DMS 273 treated with DMSO at 0.1 percent for 48 hours (cell line): ENCODE measurements at places on chromosomes 5 and 9.

- no peak for DNase-seq
These were observed 238.6 kb upstream of the ANKRD55 start for GRCh38 chr5:56471707-56472106.

- no peak for DNase-seq
These were observed 317.6 kb upstream of the PIK3R1 start for GRCh38 chr5:67897980-67898379.

GRCh38 chr9:99445920-99446319 is 223.8 kb downstream of the SEC61B start:
- no peak for DNase-seq

DNA sequence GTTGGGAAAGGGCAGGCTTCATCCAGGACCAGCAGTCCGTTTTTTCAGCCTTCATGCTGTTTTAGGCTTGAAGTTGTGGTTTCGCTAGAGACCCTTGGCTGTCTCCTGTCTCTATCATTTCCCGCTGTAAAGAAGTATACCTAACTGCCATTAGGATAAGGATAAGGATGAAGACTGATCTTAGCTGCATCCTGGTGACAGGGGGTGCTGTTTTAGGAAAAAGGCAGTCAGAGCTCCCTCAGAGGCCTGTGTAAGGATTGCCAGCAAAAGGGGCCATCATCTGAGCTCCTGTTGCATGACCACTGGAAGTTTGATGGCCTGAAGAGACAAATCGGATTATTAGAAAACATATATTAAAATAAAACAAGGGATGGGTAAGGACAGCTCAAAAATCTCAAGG is 64.8 kb upstream of the FGF10 start:
- no peak for DNase-seq

- no peak for DNase-seq
These were observed 71.1 kb downstream of the BASP1 start for GRCh38 chr5:17288570-17288969.

GRCh38 chr9:135876936-135877335 is 30.4 kb downstream of the CAMSAP1 start:
- no peak for DNase-seq

DNA sequence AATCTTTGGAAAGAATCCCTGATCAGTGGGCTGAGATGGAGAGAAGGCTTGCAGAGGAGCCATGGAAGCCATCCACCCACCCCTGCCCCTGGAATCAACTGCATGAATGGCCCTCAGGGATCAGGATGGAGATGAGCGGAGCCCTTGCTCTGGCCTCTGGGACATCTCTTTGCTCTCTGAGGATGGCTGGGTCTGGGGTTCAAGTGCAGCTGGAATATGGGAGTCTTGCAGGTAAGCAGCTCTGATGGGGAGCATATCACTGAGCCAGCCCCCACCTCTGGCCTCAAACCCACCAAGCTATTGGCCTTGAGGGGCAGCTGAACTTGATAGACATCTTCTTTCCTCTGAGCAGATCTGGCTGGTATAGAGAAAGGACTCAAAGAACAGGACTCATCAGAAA is 76.1 kb downstream of the C5orf15 start:
- no peak for DNase-seq

DNA sequence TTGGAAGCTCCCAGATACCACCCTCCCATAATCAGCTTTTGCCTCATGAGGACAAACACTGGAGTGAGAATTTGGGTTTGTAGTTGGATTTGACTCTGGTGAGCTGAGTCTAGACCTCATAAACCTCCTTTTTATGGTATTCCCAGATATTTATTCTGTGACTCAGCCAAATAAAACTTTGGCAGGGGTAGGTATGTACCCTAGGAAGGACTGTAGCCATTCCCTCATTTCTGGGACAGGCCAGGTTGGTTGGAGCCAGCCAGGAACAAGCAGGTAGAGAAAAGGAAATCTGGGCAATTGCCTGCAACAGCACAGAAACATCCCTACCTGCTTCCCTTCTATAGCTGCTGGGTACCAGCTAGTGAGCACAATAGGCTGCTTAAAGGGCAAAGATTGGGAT is 19.4 kb downstream of the ENHO start:
- DNase-seq, result no peak

GRCh38 chr5:39100851-39101396 is 26.7 kb upstream of the RICTOR start:
- DNase-seq, result no peak

DNA sequence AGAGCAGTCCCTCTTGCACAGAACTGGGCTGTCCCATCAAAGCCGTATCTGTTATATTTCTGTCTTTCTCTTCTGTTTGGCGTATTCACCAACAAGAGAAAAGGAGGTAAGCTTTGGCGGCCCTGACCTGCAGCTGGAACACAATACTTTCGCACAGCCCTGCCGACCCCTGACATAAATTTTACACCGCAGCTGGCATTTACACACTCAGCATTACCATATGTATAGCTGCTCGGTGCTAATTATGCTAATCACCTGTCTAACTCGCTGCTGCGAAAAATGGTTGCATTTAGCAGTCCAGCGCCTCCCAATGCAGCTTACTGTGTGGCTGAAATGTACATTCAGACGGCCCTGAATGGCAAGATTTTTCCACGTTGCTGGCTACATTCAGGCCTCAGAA is 20.8 kb downstream of the PTCH1 start:
- DNase-seq, result no peak

GRCh38 chr9:93815135-93815534 is 140.0 kb downstream of the BARX1 start:
- no peak for DNase-seq

GRCh38 chr5:160197341-160198144 is 31.8 kb upstream of the FABP6 start:
- no peak for DNase-seq

DNA sequence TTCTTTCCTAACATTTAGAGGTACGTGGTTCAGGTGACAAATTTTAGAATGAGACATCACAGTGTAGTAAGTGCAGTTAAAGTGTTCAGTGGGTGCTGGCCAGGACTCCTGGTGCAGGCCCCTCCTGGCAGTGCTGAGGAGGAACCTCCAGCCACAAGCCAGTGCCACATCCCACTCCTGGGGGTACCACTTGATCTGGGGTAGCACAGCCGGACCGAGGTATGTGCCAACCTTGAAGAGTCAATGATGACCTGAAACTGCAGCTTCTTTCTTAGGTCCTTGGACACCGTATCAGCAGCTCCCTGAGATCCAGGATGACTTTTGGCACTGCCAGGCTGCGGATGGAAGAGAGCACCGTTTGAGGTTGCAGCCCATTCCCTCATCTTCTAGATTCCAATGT is 310.4 kb upstream of the IRX4 start:
- no peak for DNase-seq

- DNase-seq, result no peak
These were observed 31.6 kb upstream of the UBAC1 start for GRCh38 chr9:135992486-135993408.

GRCh38 chr5:157558681-157559080 is 16.9 kb downstream of the ADAM19 start:
- DNase-seq, result no peak

- no peak for DNase-seq
These were observed 135.8 kb upstream of the SNX2 start for GRCh38 chr5:122639033-122639432.

- DNase-seq, result no peak
These were observed 20.7 kb downstream of the PTPN3 start for GRCh38 chr9:109477258-109478050.

- no peak for DNase-seq
These were observed 23.9 kb upstream of the SMAD5 start for GRCh38 chr5:136108766-136109165.

DNA sequence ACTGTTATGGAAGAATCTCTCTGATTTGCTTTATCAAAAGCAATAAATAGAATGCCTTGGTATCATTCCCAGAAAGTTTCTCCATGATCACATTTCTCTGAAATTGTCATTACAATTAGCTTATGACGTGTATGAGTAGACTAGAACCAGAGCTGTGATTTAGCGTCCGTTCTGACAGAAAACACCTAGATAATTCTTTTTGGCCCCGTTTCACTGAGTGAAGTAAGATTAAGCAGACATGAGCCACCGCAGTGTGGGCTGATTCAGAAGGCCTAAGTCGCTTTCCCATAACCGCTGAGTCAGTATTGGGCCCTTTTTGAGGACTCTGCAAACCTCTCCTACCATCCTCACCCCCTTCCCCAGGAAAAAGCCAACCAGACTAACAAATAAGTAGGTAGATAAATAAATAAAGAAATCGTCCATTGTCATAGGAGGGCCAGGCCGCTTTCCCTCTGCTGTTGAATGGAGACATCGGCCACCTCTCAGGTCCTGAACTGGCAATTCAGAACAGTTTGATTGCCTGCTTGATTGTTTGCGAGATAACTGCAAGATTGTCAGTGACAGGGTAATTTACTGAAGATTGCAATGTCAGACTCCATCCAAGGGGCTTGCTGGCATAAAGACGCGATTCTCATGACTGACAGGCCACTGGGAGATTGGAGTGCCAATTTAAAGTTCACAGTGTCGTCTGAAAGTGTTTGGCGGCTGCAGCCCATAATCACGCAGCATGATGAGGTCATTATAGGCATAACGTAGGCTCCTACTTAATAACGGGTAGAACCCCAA is 105.0 kb upstream of the WWC1 start:
- no peak for DNase-seq

DNA sequence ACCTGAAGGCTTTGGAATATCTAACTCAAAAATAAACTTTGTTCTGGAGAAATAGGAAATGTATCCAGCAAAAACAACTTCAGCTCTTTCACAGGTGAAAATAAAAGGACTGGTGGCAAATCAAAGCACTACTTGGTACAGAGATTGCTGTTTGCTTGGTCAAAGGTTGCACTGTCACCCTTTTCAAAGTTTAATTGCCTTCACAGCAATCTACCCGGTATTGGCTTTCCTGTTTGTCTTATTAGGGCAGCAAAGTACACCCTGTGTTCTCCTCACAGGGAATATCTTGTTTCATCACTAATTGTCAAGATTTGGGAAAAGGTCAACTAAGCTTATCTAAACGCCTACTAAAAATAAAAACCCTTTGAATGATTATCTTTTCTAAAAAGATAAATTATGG is 214.1 kb upstream of the ADCY2 start:
- DNase-seq, result no peak

DNA sequence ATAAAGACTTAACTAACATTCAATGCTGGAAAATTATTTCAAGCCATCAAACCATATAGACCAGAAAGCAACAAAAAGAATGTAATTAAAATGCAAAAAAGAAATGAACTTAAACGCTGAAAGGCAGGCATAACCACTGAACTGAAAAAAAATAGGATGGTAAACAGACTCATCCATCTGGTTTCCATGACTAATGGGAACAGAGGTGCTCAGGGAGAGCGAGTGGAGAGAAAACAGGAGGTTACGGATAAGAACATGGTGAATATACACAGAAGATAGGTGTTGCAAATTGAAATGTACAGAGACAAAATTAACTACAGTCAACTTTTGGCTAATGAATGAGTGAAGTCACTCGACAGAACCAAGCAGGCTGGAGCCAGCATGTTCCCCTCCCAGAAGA is 43.5 kb upstream of the RNF38 start:
- no peak for DNase-seq

- no peak for DNase-seq
These were observed 102.6 kb upstream of the TBC1D2 start for GRCh38 chr9:98357921-98358535.

GRCh38 chr5:77398896-77399295 is 93.2 kb downstream of the WDR41 start:
- DNase-seq, result no peak

DNA sequence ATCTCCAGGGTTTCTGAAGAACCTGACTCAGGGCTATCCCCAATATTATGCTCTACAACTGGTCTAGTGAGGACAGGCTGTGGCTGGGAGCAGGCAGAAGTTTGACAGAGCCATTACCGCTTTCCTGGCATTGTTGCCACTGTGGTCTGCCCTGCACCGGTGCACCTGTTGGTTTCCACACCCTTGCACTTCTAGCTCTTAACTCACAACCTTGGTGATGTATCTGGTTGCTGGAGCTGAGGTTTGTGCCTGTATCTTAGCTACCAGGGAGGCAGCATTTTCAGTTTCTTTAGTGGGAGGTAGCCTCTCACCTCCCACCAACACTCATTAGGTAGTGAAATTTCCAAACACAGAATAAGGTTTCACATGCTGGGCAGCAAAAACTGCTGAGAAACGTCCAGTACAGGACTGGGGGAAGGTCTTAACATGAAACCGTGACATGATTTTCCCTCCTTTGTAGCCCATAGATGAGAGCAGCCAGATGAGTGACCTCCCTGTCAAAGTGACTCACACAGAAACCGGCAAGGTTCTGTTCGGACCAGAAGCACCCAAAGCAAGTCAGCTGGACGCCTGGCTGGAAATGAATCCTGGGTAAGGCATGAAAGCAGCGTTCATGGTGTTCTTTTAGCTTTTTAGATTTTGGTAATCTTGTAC is 57.7 kb downstream of the SMARCA2 start:
- no peak for DNase-seq
